ENCODE measurements at places on chromosomes 2 and 18.

GRCh38 chr2:123093199-123093598 lies 931.9 kb upstream of the CNTNAP5 start:
- DNase-seq: no peak

DNA sequence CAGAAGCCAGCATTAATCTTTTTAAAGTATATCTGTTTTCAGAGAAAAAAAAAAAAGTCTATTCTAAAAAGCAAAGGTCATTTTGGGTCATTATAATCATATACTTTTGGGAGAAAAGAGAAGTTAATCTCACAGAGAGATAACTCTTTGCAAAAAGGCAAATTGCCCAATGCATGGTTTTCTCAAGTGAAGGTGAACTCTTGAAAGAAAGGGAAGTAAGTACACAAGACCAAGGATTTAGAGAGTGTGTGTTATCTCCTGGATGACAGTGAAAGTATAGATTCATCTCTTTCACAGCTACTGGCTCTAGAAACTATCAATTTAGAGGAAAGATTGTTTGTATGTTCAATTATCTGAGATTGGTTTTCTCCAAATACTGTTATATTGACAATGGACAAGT lies 151.4 kb downstream of the CD8B2 start:
- no peak for DNase-seq

- DNase-seq: no peak
Observed at GRCh38 chr2:206477296-206477695, 34.0 kb downstream of the ADAM23 start.

GRCh38 chr2:3319745-3320566 lies 57.7 kb downstream of the EIPR1 start:
- no peak for DNase-seq

GRCh38 chr2:125086313-125087184 lies 1061.5 kb downstream of the CNTNAP5 start:
- DNase-seq: no peak

- DNase-seq: no peak
Observed at GRCh38 chr2:226424971-226425370, 374.6 kb downstream of the IRS1 start.

- DNase-seq: no peak
Observed at GRCh38 chr2:217617616-217618022, 385.2 kb downstream of the TNS1 start.

- no peak for DNase-seq
Observed at GRCh38 chr2:11947956-11948355, 201.5 kb downstream of the LPIN1 start.

- DNase-seq: no peak
Observed at GRCh38 chr2:40653829-40654228, 201.9 kb upstream of the SLC8A1 start.

- no peak for DNase-seq
Observed at GRCh38 chr2:27303093-27304025, 4.9 kb downstream of the UCN start.

DNA sequence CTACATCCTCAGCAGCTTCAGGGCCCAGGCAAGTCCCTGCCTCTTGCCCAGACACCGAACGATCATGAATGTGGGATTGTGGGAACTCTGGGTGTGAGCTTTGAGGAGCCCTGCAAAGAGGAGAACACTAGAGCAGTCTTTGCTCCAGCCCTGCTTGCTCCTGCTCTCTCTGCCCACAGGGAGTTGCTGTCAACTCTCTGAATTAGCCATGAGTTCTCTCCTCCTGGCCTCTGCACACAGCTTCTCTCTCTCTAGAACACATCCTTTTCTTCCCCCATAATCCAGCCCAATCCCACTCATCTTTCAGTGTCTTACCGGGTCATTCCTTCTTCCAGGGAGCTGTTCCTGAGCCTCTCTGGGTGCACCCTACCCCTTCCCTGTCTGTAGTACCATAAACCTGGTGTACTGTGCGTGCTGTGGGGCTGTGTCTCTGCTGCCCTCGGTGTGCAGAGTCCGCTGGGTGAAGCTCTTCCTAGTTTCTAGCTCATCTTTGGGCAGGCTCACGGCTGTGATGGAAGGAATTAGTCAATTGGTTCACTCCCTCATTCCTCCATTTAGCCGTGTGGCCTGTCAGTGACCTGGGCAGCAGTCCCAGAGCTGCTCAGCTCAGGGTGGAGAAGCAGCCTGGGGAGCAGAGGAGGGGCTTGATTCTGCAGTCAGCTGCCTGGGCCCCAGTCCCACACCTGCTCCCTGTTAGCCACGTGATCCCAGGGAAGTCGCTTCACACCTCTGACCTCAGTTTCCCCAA lies 132.9 kb upstream of the HDAC4 start:
- no peak for DNase-seq

DNA sequence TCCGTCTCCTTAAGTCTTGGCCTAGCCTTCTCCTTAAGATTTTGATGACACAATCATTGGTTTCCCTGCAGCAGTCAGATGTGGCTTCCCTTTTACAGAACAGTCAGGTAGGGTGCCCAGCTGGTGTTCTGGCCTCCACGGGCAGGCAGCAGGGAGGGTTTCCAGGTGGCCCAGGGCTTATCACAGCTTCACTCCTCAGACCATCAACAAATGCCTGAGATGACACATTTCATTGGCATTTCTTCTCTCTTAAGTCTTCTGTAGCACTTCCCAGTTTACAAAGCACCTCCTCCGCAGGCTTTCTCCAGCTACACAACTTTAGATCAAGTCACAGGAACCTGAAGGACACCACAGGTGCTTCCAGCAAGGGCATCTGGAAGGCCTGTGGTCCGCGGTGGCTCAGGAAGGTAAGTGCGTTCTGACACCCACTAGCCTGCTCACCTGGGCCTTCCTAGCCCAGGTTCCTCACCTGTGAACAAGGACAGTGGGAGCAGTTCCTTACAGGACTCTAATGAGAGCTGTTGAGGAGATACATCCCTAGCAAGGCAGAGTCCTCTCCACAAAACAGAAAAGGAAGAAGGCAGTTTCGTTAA lies 37.6 kb downstream of the PTPN18 start:
- DNase-seq: no peak

DNA sequence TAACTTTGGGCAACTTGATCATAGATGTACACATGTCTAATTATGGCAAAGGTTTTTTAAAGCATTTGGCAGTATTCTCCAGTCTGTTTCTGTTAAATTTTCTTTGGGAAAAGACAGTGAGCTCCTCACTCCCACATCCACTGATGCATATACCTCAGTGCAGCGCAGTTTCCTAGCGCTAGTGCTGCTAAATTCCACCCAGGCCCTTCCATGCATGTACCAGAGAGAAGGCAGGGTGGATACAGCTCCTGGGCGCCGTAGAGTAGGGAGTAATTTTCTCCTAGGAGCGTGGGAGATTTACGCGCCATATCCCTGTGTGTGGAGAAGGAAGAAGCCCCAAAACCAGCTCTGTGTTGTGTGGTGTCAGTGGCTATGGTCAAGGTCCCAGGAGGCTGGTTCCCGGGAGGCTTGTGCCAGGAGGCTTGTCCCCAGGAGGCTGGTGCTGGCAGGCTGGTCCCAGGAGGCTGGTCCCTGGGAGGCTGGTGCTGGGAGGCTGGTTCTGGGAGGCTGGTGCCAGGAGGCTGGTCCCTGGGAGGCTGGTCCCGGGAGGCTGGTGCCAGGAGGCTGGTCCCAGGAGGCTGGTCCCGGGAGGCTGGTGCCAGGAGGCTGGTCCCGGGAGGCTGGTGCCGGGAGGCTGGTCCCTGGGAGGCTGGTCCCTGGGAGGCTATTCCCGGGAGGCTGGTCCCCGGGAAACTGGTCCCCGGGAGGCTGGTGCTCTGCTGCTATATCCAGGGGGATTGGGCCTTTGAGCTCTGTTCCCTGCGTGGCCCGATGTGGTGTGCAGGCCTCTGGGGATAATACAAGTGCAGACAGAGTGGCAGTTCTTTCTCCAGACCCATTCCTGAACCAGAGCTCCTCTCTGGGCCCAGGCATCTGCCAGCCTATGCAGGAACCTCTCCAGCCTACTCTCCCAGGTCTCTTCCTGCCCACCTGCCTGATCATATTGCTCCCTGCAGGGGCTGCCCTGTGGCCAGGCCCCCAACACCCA lies 161.2 kb downstream of the SEPTIN10 start:
- no peak for DNase-seq

GRCh38 chr2:74099835-74100234 lies 47.9 kb downstream of the BOLA3 start:
- DNase-seq: no peak

DNA sequence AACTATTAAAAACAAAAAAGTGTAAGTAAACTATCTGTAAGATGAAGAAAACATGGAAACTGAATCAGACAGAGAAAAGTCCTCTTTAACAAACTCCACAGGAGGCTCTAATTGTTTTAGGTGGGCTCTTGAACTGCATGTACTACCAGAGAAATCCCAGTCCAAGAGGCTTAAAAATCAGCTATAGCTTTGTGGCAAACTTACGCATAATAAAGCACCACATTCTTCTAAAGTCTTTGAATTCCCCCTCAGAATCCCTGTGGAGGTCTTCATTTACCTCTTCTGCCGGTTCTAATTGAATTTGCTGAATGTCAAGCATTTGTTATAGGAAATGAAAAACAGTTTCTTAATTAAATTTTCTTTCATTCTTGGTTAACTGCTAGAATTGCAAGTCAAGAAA lies 40.8 kb downstream of the CHN1 start:
- no peak for DNase-seq

DNA sequence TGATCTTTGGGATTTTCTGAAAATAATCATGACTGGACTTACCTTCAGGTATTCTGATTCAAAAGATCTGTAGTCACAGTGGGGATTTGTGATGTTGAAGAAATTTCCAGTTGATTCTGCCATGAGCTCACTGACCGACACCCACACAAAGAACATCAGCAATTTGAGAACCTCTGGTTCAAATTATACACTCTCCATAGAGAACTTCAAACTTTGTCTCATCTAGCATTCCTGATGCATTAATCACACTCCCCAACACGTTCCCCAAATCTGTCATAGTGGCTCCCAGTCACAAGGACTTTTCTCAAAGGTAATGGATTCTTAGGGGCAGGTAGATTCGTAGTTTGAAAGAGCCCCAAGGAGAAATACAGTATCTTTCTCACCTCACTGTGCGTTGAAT lies 584.3 kb downstream of the FBXO15 start:
- DNase-seq: no peak
